CD4-positive, alpha-beta T cell (primary cell): ENCODE measurements at places on chromosomes 12 and 14. TPM values are rescaled to one million over a fixed set of nuclear protein-coding genes. Genes with fewer than 3 reads are reported as not detected.

Gene INSM2
- not detected for total RNA-seq

GRCh38 chr12:62640910-62641448 is 174.4 kb downstream of the MON2 start:
- peak; percentile 40 for DNase-seq

Gene BMP4
- not detected for total RNA-seq

Gene PLEKHG7
- total RNA-seq, result not detected

- DNase-seq, result no peak
Measured at GRCh38 chr12:51118706-51119105, 35.3 kb upstream of the CSRNP2 start.

Gene PLCZ1
- not detected for total RNA-seq

Gene VPS29
- total RNA-seq, result 64.9 TPM

Gene ACVRL1
- total RNA-seq, result not detected

DNA sequence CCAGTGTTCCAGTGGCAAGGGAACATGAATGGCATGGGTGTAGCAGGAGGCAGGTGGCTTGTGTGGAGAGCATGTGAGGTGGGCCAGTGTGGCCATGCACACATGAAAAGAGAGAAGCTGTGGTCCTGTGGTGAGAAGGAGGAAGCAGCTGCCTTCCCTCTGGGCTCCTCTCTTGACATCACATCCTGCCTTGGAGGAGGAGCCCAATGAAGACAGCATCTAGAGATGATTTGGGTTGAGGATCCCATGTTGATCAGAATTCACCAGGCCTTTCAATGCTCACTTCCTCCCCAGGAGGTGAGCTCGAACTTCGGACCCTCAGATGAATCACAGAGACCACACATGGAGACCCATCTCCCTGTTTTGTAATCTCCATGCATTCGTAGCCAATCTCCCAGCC is 82.6 kb downstream of the LRRC74A start:
- DNase-seq, result peak; percentile 38

DNA sequence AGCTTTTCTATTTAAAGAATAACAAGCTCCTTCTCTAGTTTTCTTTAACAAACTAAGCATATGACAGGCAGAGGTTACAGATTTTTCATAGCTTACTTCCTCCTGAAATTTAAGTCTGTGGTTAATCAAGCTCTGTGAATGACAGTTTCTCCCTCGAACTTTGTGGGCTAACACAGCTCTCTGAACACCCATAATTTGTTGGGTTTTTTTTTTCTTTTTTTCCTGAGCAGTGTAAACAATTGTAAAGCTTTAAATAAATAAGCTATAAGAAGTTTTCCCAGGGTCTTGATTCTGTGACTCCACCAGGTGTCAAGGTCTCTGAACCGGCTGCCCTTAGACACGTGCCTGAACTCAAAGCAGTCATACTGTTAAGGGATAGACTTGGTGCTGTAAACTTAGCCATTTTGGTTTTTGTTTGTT is 128.1 kb upstream of the AMIGO2 start:
- DNase-seq, result peak; percentile 52

DNA sequence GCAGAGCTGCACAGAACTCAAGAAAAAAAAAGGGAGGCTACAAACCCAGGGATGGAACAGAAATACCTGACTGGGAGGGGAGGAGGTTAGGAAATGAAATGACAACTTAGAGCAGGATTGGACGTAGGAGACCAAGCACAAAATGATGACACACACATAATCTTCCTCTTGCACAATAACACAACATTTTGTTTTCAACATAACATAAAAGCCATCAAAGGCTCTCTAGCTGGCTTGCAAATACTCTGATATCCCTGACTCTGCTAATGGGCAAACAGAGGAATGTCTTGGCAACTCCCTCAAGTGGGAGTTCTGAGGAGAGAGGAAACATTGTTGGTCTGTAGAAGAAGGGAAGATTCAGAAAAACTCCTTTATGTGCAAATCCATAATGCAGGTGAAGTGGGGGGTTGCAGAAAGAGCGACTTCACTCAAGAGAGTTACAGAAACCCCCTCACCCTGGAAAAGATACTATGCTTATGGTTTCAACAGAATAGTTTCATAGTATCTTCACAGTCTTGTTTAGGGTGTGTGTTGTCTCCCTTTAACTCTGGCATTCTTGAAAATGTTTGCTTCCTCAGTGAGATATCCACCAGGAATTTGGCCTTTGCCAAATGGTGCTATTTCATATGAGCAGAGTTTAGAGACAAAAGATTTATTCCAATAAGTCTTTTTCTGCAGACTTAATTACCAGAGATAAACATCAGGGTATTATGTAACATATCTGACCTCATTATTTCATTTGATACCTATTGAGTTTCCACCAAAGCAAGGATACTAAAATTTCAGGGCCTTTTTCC is 43.8 kb upstream of the LTBP2 start:
- no peak for DNase-seq

- DNase-seq, result no peak
Measured at GRCh38 chr14:25049093-25049567, 817 bp downstream of the STXBP6 start.
